Retinal pigment epithelial cell (primary cell): ENCODE measurements at places on chromosomes 13 and 19.

DNA sequence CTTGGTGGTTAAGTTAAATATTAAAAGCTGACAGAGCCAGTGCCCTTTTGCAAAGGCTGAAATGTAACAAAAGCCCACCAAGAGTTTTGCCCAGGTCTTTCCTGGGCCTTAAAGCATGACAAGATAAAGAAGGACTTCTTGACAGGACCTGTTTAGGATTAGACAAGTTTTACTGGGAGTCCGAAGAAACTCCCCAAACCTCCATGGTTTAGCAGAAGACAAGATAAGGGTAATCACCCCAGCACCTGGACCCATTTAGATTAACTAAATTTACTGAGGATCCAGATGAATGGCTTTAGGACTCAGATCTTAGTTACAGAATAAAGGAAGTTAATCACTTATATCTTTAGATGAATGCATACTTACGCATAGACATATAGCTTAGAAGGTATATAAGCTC is 14.8 kb upstream of the UFM1 start:
- DNase-seq: no peak

DNA sequence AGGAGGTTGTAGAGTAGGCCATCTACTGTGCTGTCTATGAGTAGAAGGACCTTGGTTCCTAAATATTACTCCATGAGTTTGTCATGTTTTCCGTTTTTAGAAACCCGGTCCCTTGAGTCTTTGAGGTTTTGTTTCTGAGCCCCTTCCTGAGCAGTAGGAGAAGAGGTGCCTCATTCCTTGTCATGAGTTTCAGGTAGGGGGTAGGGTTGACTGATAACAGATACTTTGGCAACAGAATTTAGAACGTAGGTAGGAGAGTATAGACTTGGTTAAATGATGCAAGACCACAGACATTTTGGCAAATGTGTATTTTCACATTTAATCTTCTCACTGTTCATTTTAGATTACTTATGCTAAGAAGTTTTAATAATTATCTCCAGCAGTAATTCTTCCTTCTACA is 24.6 kb downstream of the LMO7 start:
- DNase-seq: no peak

DNA sequence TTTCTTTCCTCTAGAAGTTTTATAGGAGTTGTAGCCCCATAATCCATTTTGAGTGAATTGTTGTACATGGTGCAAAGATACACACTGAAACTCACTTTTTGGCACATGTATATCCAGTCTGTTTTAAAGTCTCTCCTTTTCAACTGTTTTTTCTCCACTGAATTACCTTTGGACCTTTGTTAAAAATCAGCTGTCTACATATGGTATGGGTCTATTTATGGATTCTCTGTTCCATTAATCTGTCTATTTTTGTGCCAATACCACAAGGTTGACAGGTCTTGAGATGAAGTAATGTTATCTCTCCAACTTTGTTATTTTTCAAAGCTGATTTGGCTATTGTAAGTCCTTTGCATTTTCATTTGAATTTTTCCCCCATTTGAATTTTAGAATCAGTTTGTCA is 4.7 kb downstream of the HNRNPA1L2 start:
- no peak for DNase-seq

DNA sequence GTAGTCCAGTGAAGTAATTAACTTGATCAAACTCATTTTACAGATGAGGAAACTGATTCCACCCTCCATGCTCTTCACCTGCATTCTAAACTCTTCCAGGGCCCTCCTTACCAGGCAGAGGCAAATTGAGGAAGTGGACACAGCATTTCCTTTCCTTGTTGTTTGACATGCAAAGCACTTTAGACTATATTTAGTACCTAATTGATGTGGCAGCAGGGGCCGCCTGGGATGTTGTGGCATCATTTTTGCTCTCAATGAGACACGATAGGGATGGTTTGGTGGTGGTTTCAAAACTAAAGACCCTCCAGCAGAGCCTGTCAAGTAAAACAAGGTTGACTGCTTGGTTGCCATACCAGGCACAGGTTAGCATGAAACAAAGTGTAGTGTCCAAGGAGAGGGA is 7.9 kb downstream of the SIPA1L3 start:
- DNase-seq: no peak

GRCh38 chr13:80054806-80055205 is 286.1 kb downstream of the SPRY2 start:
- no peak for DNase-seq

- DNase-seq: no peak
Observed at GRCh38 chr19:33375156-33375836, 1.8 kb downstream of the CEBPG start.

- DNase-seq: no peak
Observed at GRCh38 chr13:106575896-106576295, 8.0 kb upstream of the ARGLU1 start.

- DNase-seq: peak; percentile 69
Observed at GRCh38 chr13:109412283-109412901, 374.0 kb downstream of the IRS2 start.

DNA sequence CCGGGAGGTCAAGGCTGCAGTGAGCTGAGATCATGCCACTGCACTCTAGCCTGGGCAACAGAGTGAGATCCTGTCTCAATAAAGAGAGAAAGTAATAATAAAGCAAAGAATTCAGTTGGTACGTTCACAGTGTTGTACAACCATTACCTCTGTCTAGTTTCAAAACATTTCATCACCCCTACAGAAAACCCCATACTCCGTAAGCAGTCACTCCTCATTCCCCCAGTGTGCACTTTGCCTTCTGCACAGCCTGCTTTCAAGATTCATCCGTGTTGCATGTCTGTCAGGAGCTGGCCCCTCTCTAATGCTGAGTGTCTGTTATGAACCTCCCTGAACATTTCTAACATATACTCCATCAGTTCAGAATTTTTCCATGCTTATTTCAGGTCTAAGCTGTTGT is 9.4 kb downstream of the POLD1 start:
- no peak for DNase-seq

DNA sequence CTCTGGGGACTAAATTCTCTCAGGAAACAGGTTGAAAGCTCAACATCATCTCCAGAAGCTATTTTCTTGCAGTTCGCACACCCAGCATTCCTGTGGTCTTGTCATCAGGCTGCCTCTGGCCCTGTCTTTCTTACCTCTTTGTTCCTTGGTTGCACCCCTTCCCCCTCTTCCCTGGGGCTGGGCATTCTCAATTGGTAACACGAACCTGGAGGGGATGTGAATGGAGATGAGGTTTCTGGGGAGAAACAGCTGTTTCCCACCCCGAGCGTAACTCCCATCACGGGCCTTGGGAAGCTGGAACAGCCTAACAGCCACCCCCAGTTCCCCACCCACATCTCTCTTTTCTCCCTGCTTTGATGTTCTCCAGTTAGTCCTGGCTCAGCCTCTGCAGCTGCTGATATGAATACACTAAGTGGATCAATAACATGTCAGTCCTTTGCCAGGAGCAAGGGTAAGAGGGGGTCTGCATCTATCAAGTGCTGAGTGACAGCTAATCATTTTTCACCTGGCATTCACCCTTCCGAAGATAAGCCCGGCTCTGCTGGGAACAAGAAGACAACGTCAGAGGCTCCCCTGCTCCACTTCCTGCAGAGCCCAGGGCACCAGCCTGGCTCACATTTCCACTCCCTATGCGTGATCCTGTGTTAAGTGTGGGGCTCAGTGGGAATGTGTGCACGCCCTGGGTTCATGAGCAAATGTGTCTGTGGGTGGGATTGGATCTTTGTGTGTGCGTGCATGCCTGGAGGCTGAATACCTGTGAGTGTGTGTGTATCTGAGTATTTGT is 74.0 kb upstream of the KCTD15 start:
- no peak for DNase-seq

DNA sequence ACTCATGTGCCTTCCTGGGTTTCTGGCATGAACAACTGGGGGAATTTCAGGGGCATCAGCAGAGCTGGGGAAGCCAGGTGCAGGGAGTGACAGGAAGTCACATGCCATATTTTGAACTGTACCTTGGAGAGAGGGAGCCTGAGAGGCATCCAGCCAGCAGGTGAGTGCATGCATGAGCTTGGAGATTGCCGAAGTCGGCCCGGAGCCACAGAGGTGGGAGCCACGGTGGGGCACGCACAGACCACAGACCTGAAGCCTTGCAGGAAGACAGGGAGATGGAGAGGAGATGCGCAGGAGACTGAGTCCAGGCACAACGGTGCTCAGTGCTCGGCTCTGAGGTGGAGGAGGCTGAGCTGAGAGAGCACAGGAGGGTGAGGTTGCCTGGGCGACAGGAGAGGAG is 55.1 kb downstream of the CDADC1 start:
- no peak for DNase-seq

GRCh38 chr13:31923134-31923763 is 108.3 kb upstream of the FRY start:
- no peak for DNase-seq

GRCh38 chr13:30113551-30113950 is 193.8 kb downstream of the KATNAL1 start:
- no peak for DNase-seq

DNA sequence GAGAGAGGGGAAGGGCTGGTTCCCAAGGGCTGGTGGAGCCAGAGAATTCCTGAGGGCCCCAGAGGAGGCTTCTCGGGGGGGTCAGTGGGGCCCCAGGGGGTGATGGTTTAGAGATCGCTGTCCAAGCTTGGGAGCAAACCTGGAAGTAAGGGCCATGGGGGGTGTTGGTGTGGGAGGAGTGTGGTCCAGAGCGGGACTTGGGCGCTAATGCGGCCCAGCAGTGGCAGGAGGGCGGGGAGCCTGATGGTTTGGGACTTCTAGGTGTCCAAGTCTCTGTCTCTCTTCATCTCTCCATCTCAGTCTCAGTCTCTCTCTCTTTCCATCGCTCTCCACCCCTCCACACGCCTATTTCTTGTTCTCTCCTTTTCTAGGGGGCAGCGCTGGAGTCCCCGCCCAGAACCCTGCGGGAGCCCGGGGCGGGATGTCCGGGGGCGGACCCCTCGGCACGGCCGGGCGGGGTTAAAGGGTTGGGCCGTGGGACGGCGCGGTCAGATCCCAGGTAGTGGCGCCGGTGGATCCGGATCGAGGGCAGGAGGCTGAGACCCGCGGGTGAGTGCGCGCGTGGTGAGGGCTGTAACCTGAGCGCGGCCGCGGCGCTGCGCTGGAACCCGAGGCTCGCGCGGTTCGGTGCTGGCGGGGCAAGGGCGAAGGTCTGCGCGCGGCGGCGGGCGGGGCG is at the start of gene CYP4F22:
TSS of gene CYP4F22 (plus strand) at position 491 of the 676 bp plus-strand sequence. CDS start 16,812 bp downstream, outside the sequence.
- no peak for DNase-seq

GRCh38 chr13:108220041-108220440 is 1.8 kb downstream of the ABHD13 start:
- DNase-seq: no peak

- no peak for DNase-seq
Observed at GRCh38 chr19:16772841-16773240, 53.2 kb downstream of the NWD1 start.

GRCh38 chr13:99087954-99088491 is 110.2 kb upstream of the DOCK9 start:
- DNase-seq: no peak

GRCh38 chr19:45147835-45148676 is 12.7 kb downstream of the NKPD1 start:
- no peak for DNase-seq

GRCh38 chr19:14167576-14168138 is 31.3 kb upstream of the ASF1B start:
- no peak for DNase-seq

- DNase-seq: no peak
Observed at GRCh38 chr19:17246681-17247425, 1.1 kb upstream of the NR2F6 start.

- DNase-seq: peak; percentile 57
Observed at GRCh38 chr19:1942078-1942933, 1.3 kb downstream of the CSNK1G2 start.

- no peak for DNase-seq
Observed at GRCh38 chr19:46355234-46356148, 8.6 kb downstream of the PPP5C start.

DNA sequence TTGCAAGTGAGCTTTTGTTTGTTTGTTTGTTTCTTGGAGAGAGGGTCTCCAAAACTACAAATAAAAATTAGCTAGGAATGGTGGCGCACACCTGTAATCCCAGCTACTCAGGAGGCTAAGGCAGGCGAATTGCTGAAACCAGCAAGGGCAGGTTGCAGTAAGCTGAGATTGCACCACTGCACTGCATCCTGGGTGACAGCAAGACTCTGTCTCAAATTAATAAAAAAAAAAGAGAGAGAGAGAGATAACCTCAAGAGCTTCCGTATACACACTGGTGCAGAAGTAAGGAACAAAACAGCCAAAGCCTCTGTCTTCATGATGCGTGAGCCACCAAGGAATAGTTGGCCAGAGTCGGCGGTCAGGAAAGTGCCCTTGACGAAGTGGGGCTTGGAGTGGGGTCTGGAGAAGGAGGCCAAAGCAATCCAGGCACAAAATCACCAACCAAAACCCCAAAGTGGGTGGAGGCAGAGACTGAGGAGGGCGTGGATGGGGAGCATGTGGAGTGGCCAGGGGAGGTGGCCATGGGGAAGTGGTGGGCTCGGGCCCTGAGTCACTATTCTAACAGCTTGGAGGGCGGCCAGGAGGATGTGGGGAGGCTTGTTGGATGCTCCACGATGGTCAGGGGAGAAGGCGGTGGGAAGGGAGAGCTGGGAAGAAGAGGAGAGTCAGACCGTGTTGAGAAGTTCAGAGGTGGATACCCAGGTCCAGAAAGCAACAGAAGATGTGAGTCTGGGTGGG is 21.2 kb upstream of the TOMM40 start:
- no peak for DNase-seq

DNA sequence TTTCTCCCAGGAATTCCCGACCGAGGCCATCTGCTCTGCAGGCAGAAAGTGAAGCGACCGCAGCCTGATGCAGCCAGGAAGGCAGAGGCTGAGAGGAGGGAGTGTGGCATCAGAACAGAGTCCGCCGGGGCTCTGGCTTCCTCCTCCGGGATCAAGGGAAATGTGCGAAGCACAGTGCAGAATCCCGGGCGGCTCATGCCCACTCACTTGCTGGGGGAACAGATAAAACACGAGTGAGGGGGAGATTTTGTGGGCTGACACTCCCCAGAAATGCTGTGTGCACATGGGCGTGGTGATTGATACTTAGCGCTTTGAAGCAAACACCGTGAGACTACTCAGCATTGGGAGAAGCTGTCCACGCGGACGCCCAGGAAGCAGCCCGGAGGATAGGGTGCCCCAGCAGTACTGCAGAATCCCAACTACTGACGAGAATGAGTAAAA is 75.3 kb upstream of the POMP start:
- DNase-seq: no peak

- DNase-seq: no peak
Observed at GRCh38 chr13:99135591-99135990, 65.1 kb upstream of the UBAC2 start.

DNA sequence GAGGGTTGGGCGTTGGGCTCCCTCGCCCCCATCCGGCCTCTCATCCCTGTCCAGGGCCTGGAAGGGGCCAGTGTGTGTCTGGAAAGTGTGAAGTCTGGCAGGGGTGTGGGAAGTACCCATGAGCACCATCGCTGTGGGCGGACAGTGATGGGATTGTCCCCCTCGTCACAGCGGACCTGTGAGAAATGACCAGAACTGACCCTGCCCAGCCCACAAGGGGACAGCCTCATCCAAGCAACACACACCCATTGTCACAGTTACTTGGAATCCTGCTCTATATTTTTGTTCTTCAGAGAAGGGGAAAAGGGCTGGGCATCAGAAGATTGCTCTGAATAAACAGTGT is 18.6 kb downstream of the MCF2L start:
- DNase-seq: no peak
